ELR (cell line): ENCODE measurements at places on chromosomes 3 and 15.

- peak; percentile 91 for DNase-seq
Measured at GRCh38 chr15:39770748-39771689, 11.6 kb downstream of the FSIP1 start.

- peak; percentile 38 for DNase-seq
Measured at GRCh38 chr3:170387950-170388349, 30.4 kb downstream of the SKIL start.

DNA sequence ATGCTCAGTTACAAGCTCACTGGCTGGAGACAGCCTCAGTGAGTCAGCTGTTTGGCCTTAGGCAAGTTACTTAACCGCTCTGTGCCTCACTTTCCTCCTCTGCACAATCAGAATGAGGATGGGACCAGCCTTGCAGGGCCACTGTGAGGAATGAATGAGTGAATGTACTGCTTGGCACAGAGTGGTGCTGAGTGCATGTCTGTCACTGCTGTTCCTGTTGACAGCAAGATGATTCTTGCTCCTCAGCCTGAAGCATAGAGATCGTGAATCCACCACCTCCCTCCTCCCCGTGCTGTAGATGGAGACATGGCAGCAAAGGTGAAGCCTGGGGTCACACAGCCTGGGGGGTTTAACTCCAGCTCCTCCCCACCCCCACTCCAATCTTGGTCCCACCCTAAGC, 14.6 kb upstream of the GRIP2 start:
- DNase-seq, result peak; percentile 27

- DNase-seq, result peak; percentile 83
Measured at GRCh38 chr3:30658328-30659052, 52.1 kb downstream of the TGFBR2 start.

GRCh38 chr15:88003541-88004327, 252.8 kb downstream of the NTRK3 start:
- DNase-seq, result no peak

DNA sequence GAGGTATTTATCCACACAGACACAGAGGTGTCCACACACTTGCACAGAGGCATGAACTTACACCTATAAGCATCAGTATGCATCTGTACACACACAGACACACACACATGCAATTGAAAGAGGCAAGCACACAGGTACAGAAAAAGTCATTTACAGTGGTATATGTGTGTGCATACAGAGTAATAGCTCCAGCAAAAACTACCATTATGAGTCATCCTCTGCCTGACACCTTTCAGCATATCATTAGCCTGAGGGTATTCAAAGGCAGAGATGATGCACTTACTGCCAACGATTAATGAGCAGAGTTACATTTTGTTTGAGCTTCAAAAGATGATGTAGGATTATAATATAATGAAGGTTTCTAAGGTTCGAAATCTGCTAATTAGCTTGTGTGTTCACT, 100.3 kb upstream of the TPRG1 start:
- DNase-seq, result peak; percentile 45

- no peak for DNase-seq
Measured at GRCh38 chr3:167520266-167521005, 46.6 kb upstream of the SERPINI2 start.

- no peak for DNase-seq
Measured at GRCh38 chr15:71657141-71657540, 153.2 kb upstream of the NR2E3 start.

GRCh38 chr3:72977060-72977808, 19.4 kb upstream of the PPP4R2 start:
- DNase-seq, result peak; percentile 24

DNA sequence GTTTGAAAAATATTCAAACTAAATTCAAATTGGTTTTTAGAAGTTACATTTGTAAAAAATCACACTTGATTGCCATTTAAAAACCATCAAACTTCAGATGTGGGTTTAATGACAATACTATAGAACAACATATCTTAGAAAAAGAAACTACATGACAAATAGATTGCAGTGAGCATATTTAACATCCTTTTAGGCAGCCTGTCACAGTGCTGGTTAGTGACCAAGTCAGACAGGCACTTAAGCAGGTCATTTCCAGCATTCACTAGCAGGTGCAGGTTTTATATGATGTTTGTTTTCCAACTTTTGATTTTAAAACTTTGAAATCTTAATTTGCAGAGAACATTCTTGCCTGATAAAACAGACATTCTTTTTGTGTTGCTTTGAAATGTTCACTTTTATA, 115.7 kb downstream of the MBNL1 start:
- no peak for DNase-seq

- DNase-seq, result peak; percentile 90
Measured at GRCh38 chr3:186979852-186980251, 49.5 kb downstream of the ST6GAL1 start.

DNA sequence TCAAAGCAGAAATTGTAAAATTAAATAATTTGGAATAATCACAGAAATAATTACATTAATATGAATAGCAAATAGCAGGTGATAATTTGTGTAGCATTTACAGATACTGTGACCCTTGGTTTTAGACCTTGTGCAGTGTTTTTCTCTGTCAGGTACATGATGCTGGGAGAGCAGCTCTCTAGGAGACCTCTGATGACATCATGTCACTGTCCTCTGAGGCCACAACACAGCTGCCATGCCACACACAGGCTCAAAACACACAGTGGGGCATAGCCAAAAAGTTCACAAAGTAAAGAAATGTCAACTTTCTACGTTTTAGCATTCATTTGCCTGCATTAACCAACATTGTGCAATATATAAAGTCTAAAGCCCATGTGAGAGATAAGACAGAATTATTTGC, 71.8 kb upstream of the ZBTB20 start:
- DNase-seq, result no peak

GRCh38 chr3:104530934-104531333, 835.8 kb upstream of the ALCAM start:
- DNase-seq, result no peak

GRCh38 chr3:43866529-43867353, 176.0 kb downstream of the ABHD5 start:
- peak; percentile 97 for DNase-seq

DNA sequence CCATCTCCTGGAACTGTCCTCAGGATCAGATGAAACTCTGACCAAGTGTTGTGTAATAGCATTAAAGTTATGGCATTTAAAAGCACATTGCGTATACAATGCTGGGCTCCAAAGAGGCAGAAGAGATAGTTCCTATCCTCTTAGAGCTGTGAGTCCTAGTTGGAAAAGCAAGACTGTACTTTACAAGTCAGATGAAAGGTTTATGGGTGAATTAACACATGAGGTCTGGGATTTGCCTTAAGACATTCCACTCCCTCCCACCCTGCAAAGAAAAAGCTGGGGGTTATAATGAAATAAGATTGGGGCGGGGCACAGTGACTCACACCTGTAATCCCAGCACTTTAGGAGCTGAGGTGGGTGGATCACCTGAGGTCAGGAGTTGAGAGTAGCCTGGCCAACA, 35.6 kb downstream of the SNAPC5 start:
- no peak for DNase-seq

GRCh38 chr3:194100856-194101390, 35.0 kb upstream of the HES1 start:
- DNase-seq, result no peak

- DNase-seq, result no peak
Measured at GRCh38 chr3:143571548-143571947, 276.7 kb downstream of the SLC9A9 start.

DNA sequence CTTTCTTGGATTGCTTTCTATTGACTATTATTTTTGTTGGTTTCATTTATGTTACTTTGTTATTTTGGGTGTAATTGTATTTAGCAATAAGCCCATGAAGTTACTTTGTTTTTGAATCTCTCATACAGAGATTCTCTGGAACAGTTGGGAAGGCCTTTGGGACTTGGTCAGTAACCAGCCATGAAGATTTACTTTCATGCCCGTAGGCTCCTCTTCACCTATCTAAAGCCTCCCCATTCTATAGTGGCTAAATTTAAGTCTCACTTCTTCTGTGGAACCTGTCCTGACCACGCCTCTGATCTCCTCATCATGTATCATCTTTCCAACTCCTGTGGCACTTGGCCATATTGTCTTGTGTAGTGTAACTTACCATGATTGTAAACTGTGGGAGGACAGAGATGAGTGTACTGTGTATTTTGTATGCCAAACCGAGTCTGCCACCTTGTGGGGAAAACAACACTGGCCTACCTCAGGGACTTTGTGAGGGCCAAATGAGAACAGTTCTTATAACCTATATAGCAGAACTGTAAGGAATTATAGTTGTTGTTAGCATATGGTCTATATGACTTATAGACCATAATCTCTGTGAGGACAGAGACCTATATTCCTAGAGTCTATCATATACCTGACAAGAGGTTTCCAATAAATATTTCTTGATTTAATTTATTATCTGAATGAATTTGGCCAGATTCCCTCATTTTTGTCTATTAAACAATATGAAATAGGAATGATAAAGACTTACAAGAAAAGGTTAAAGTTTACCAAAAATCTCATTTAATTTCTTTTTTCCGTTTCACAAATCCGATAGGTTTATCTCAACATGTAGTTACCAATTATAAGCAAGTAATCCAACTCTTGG, 75.0 kb downstream of the STARD9 start:
- DNase-seq, result peak; percentile 86

GRCh38 chr15:89754361-89755154, 3.5 kb upstream of the MESP1 start:
- peak; percentile 47 for DNase-seq
